Bladder microvascular endothelial cell (primary cell): ENCODE measurements at places on chromosomes 1 and 21. TPM values are rescaled to one million over a fixed set of nuclear protein-coding genes. Genes with fewer than 3 reads are reported as not detected.

The C1orf87 gene
- total RNA-seq: not detected in 2 replicates

The LENEP gene
- 0.76 TPM in 1 of 2 replicates, not detected in the other for total RNA-seq

The KIF17 gene
- 19.1 and 22.4 TPM in 2 replicates for total RNA-seq

The PAQR6 gene
- total RNA-seq: under 0.01 and 0.50 TPM in 2 replicates

The IL20 gene
- not detected in 2 replicates for total RNA-seq

The TP53BP2 gene
- 14.2 and 57.6 TPM in 2 replicates for total RNA-seq

The CLDN14 gene
- total RNA-seq: 0.65 and 1.0 TPM in 2 replicates

The SLFNL1 gene
- 0.32 and 0.69 TPM in 2 replicates for total RNA-seq

The IQCC gene
- total RNA-seq: 1.1 and 1.8 TPM in 2 replicates

The RAB7B gene
- not detected in 2 replicates for total RNA-seq

The FCRL2 gene
- not detected in 2 replicates for total RNA-seq

The C8B gene
- not detected in 2 replicates for total RNA-seq

The FBXO42 gene
- total RNA-seq: 4.9 and 12.0 TPM in 2 replicates
